SK-N-SH treated with all-trans-retinoic acid at 6 μM for 48 hours (cell line): ENCODE measurements at places on chromosomes 2 and 18.

DNA sequence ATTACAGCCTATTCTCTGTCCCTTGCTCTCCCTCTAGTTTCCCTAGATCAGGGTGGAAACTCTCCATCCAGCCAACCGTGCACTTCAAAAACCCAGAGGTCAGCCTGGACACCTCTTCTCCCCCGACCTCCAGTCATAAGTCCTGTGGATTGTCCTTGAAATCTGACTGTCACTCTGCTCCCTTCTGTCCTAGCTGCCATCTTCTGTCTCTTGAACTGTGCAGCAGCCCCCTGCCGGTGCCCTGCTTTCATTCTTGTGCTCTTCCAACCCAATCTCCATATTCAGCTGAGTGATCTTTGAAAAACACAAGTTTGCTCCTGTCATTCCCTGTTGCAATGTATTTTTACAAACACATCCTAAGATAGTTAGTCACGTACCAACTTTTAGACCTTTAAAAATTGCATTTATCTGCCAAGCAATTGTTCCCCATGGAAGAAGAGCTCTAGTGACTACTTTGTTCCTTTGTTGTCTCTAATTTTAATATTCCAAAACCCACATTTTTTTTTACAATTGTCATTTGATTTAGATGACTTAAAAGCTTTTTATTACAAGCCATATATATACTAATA lies 254.3 kb downstream of the CAMKMT start:
- ATAC-seq = no peak; the same call in 2 of the 3 replicates

DNA sequence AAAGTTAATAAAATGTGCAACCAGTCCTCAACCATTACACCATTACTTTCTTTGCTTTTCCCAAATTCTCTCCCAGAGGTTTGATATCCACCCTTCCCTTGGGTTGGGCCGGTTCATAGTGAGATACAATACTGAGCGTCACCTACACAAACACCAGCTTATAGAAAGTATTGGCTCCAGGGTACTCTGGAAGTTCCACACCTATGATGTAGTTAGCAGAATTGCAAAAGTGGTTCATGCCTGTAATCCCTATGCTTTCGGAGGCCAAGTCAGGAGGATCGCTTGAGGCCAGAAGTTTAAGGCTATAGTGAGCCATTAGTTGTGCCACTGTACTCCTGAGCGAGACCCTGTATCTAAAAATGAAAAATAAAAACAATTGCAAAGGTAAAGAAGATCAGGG lies 15.3 kb upstream of the MAP4K3 start:
- ATAC-seq = no peak

DNA sequence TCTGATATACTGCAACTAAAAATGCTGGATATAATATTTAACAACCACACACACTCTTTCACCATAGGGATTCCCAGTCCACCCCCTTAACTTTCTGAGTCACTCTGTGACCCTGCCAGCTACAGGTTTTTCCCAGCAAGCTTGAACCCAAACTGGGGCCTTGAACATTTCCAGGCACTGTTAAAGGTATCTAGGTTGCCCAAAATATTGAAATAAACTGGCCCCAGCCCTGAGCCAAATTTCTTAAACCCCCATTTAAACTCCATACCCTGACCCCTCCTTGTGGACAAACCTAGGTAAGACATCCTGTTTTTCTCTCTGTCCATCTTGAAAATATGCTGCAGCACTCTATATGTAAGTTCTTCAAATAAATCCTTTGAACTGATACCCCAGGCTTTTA lies 19.7 kb upstream of the DCTN1 start:
- peak; percentile 71 for ATAC-seq

DNA sequence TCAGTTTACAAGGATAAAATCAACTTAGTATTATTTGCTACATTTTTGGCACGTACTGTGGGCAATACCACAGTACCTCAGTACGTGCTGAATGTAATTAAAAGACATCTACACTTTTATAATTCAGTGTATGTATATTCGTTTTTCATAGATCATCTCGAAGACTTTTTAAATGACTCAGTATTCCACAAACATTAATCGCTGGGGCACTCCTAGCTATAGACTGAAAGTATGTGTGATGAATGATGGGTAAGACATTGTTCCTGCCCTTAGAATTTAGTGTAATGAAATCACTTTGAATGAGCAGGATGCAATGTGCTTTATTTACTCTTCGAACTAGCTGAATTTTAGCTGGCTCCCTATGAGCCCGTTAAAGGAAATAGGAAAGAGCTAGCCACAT lies 245.6 kb upstream of the RASGRP3 start:
- peak; percentile 76 for ATAC-seq

GRCh38 chr2:69773206-69773605 lies 31.3 kb downstream of the ANXA4 start:
- ATAC-seq = peak; percentile 66

DNA sequence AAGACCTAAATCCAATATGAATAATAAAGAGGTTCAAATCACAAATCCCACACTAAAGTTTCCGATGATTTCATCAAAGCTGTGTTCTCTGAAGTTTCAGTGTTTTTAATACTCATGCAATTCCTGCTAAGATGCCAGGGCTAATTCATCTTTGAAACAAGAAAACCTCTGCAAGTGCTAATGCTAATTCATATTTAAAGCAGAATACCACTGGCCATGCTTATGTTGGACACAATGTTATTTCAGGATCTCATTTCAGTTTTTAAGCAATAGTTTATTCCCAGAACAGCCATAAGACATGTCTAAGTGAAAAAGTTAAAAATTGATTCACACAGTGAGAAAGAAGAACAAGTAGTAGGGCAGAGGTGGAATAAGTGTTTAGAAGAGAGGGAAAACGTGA lies 62.8 kb downstream of the GRB14 start:
- no peak for ATAC-seq

- peak; percentile 47; the same call in 1 of the 3 replicates for ATAC-seq
Observed at GRCh38 chr18:67608615-67609273, 92.2 kb upstream of the DSEL start.

DNA sequence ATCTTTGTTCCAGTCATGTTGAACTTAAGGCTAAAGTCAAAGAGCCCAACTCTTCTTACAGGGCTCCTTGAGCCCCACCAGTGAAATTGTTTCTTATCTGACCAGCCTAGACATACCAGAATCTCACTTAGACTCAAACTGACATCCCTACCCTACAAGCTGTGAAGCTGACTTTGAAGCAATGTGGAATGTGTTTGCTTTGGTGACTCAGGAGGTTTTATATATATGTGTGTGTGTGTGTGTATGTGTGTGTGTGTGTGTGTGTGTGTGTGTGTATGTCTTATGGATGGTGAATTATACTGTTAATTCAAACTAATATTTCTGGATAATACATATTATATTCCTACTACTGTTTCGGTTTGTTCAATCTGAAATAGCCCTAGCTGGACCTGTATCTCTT lies 67.3 kb downstream of the CAMKMT start:
- ATAC-seq = no peak; the same call in 2 of the 3 replicates

GRCh38 chr2:23404426-23404825 lies 19.4 kb downstream of the KLHL29 start:
- peak; percentile 97 for ATAC-seq

DNA sequence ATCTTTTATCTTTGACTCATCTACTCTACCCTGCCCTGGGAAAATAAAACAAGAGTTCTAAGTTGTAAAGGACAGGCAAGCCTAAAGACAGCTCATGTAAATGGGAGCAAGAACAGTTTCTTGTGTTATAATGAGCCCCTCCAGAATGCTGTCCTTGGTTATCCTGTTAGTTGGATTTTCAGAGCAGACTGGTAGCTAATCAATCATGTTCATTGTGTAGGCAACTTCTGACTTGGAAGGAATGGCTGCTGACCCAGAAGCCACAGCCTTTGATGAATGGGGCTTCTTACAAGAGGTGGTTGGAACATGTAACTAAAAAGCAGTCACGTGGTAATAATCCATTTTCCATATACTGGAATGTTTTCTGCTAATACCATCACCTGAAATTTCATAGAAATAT lies 254.2 kb downstream of the AGPS start:
- no peak for ATAC-seq

GRCh38 chr2:23128684-23129292 lies 256.2 kb upstream of the KLHL29 start:
- ATAC-seq = no peak
